ENCODE measurements at places on chromosomes 3 and 15.

- no peak for DNase-seq
These were observed 46.4 kb downstream of the BLM start for GRCh38 chr15:90763366-90764099.

DNA sequence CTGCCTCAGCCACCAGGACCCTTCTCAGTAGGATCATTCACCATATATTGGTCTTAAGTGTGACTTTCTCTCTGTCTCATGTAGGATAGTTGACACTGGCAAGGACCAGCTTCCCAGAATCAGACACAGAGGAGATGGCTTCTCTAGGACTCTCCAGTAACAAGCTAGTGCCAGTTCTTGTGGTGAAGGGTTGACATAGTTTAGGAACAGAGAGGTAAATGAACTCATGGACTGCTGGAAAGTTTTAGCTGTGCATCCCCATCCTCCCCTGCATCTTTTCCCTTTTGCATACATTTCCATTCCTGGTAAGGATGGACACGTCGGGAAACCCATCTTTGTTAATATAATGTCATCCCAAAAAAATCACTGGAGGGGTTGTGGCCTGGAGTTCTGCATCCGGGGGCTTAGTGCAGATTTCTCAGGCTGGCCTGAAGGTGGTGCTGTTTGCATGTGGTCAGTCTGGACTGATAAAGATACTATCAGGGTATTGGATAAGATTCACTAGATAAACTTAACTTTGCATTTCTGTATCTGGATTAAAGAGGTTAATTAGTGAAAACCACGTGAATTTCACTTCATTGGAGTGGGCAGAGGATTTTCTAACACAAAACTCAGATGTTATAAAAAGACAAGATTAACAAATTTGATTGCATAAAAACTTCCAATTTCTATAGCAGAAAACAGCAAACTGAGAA is 110.8 kb downstream of the TBC1D2B start:
- DNase-seq: no peak

DNA sequence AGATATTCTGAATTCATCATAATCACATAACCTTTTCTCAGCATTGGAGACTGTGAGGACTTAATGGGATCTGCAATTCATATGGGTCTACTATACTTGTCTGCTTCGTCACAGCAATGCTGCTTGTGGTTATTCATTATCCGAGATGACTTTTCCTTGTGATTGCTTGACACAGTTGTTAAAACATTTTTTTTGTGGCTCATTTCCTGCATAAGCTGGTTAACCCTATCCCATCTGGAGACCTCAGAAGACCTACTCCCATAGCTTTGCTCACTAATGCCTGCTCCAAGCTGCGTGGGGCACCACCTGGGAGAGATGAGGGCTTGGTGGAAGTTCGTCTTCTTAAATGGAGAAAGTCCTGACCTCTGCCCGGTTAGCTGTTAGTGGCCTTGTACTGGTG is 360.8 kb downstream of the CHST2 start:
- DNase-seq: no peak

DNA sequence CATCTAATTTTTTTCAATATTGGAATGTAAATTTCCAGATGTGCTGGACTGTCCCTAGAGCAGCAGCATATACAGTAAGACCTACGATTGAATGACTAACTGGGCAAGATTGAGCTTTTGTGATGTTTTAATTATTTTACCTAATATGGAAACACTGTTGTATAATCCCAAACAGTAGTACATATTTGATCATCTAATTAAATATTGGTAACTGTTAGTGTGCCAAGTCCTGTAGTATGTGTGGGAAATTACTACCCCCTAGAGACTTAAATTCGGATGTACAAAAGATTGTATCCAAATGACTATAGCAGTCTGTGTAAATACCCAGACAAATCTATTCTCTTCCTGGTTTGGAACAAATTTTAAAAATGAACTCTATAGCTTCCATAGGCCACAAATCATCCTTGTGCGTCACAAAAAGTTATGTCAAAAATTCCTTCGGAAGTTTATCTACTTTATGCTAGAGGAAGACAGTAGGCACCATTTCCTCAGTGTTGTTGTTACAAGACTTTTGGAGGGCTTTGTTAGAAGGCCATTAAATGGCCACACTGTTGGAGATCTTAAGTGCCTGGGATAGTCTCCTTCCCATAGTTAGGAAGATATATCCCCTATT is 41.6 kb downstream of the NKIRAS1 start:
- DNase-seq: no peak

GRCh38 chr15:28098360-28098765 is 752 bp downstream of the OCA2 start:
- DNase-seq: no peak

DNA sequence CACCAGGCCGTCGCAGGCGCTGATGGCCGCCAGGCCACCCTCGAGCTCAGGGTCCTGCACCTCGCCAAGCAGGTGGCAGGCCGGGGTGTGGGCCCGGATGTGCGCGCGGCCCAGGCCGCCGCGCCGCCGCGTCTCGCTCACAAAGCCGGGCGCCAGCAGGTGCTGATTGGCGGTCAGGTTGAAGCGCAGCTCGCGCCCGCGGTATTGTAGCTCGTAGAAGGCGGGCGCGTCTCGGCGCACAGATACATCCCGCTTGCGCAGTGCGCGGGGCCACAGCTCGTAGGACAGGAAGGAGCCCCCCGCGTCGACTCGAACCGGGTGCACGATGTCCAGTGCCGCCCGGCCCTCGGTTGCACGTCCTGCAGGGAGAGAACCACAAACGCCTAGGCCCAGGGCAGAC is 11.1 kb downstream of the ADAMTS7 start:
- DNase-seq: no peak

- no peak for DNase-seq
These were observed 215.8 kb downstream of the DPH6 start for GRCh38 chr15:35330048-35330695.

All from stimulated activated CD8-positive, alpha-beta memory T cell treated with anti-CD3 and anti-CD28 coated beads, Interleukin-4, amount 100 ng/mL, for 1 hour (primary cell).